ENCODE measurements at places on chromosomes 2 and 18.

- no peak for DNase-seq
These were observed 169.3 kb downstream of the SETBP1 start for GRCh38 chr18:44850001-44850400.

- no peak for DNase-seq
These were observed 591 bp downstream of the C2orf80 start for GRCh38 chr2:208189069-208189809.

DNA sequence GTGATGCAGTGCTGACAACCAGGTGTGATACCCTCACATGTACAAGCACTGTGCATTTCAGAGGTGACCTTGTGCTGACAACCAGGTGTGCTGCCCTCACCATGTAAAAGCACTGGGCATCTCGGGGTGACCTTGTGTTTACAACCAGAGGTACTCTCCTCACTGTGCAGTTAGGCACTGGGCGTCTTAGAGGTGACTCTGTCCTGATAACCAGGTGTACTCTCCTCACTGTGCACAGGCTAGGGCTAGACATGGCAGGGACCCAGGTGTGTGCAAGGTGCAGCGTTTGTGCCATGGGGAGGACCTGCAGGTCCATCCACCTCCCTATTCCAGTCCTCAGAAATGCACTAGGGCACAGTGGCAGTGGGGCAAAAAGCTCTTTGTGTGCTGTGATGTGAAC is 8.5 kb upstream of the ALKAL2 start:
- no peak for DNase-seq

DNA sequence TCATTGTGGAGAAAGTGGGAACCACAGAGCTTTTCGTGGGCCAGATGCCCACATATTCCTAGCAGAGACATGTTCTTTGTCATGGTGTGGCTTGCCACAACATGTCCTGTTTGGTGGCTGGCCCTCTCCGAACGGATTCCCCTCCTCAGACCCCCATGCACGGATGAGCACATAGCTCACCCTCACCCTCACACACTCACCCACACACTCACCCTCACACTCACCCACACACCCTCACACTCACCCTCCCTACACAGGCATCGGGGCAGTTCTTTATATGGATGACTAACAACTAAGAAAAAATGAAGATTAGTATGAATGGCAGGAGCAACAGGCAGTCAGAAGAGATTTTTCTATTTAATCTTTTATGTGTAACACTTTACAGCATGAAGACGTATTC is 149.9 kb downstream of the ZNF236 start:
- DNase-seq = no peak

- no peak for DNase-seq
These were observed 54.1 kb downstream of the FIGN start for GRCh38 chr2:163681745-163682144.

DNA sequence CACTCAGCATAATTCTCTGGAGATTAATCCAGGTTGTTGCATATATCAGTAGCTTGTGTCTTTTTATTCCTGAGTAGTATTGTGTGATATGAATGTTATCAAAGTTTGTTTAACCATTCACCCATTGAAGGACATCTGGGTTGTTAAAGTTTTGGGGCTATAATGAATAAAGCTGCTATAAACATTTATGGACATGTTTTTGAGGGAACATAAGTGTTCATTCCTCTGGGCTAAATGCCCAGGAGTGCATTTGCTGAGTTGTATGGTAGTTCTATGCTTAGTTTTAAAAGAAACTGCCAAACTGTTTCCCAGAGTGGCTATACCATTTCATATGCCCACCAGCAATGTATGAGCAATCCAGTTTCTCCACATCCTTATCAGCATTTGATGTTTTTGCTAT is 21.8 kb upstream of the KCNJ13 start:
- DNase-seq = no peak

DNA sequence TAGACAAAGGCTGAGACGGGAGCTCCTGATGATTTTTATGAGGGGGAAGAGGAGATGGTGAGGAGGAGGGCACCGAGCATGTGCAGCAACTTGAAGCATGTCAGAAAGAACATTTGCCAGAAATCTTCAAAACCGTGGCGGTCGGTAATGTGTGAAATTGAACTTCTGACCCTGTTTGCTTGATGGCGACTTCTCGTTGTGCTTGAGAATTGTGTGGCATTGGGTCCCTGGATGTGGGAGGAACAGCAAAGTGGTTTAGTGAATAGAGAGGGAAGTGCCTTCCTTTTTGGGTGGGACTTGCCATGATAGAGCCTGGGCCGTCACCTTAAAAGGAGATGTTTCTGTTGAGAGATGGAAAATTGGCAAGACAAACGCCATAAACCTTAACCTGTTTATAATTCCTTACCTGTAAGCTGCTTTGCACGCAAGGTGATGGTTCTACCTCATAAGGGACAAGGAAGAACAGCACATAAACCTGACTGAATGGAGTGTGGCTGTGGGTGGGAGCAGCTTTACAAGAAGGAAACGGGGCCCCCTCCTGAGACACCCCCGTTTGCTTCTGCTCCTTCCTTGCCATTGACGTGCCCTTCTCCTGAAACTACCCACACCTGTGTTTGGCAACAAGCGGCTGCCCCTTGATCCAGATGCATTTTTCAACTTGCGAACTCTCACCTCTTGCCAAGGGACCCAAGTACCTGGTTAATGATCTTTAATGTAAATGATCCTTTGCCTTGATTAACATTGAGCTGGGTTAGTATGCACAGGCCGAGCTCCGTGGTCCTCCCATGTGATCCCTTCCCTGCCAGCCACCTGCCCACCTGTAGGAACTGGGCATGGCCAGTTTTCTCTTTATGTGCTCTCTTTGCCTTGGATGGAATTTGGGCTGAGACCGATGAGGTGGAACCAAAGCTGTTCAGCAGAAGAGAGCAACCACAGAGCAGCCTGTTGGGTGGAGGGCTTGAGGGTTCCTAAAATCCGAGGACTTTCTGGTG is 153.2 kb downstream of the NEDD4L start:
- no peak for DNase-seq

- no peak for DNase-seq
These were observed 60.1 kb downstream of the ASAP2 start for GRCh38 chr2:9266711-9267110.

DNA sequence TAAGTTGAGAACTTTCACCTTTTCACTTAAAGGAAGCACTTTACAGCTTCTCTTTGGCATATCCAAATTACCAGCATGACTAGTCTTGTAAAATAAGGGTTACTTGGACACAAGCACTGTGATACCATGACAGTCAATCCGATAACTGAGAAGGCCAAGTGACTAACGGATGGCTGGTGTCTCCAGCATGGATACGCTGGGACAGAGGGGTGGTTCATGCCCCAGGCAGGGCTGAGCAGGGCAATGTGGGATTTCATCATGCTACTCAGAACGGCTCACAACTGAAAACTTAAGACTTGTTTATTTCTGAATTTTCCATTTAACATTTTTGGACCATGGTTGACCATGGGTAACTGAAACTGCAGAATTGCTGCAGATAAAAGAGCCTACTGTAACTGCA is 43.1 kb upstream of the GPR155 start:
- DNase-seq = no peak

DNA sequence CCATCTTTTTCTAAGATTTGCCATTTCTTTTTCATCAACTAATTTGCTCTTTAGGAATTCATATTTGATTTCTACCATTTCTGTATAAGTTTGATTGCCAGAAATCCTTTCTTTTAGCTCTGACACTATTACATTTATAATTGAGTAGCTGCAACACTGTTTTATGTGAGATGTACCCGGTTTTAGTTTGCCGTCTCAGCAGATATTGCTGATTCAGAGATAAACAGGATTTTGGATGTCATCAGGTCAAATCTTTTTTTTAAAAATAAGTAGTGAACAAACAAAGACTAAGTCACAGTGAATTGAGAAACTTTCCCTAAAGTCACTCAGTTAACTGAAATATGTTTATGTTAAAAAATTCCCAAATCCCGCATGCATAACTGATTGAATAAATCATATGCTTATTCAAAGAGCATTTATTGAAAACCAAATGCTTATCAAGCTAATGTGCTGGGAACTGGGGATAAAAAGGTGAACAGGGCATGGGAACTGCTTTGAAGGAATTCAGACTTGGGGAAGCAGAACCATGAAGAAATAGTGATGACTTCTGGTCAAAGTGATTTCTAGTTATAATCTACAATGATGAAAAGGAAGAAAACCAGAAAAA is 19.5 kb upstream of the CCDC102B start:
- no peak for DNase-seq

DNA sequence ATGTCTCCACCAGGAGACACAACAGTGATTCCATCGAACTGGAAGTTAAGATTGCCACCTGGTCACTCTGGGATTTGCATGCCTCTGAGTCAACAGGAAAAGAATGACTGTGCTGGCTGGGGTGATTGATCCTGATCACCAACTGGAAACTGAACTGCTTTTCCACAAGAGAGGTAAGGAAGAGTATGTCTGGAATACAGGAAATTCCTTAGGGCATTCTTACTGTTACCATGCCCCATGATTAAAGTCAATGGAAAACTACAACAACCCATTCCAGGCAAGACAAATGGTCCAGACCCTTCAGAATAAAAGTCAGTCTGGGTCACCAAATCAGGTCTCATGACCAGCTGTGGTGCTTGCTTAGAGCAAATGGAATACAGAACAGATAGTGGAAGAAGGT is 12.0 kb upstream of the DDX1 start:
- DNase-seq = no peak

- DNase-seq = no peak
These were observed 159.8 kb downstream of the GALNT3 start for GRCh38 chr2:165634282-165634681.

DNA sequence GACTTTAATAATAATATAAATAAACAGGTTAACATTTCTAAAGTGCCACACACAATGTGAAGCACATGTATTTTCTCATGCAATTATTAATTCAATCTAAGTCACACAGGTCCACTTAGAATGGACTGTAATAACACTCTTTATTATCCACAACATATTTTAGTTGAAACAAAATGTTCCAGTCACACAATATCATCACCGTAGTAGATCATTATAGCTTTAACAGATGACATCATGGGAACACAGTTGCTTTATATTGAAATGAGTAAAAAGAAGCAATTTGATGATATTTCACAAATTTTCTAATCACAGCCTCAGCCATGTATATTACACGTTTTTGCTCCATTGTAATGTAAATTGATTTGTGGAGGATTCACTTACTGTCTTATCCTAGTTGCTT is 266.3 kb downstream of the MEIS1 start:
- DNase-seq = no peak

DNA sequence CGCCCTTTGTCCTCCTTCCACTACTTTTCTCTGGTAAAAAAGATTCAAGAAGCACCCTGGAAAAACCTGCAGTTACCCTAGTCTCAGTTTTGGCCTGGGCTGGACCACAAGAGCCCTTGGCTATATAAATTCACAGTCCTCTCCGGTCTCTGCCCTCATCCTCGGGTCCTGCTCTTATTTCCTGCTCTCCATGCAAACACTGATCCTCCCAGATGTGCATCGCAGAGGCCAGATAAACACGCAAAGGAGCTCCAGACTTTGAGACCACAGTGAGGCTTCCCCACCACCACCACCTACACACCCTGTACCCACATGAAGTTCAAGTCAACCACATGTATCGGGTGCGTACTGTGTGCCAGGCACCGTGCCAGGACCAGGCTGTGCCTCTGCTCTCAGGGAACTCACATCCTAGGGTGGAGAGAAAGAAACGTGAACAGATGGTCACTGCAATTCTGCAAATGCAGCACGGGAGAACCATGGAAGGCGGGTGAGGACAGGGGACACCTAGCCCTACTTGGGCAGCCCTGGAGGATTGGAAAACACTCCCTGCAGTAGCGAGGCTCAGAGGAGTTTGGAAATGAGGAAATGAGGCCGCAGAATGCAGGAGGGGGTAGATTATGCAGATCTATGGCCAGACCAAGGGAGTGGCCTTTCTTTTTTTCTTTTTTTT is 7.4 kb downstream of the CTDSP1 start:
- no peak for DNase-seq

GRCh38 chr2:30691091-30691947 is 115.9 kb downstream of the CAPN13 start:
- no peak for DNase-seq

- DNase-seq = no peak
These were observed 60.0 kb downstream of the IL1R2 start for GRCh38 chr2:102051692-102052277.

- no peak for DNase-seq
These were observed 2.0 kb upstream of the MYT1L start for GRCh38 chr2:2333076-2333475.

GRCh38 chr2:42244520-42244919 is 75.4 kb downstream of the EML4 start:
- DNase-seq = no peak

- no peak for DNase-seq
These were observed 147.8 kb downstream of the TMEM18 start for GRCh38 chr2:529424-529823.

DNA sequence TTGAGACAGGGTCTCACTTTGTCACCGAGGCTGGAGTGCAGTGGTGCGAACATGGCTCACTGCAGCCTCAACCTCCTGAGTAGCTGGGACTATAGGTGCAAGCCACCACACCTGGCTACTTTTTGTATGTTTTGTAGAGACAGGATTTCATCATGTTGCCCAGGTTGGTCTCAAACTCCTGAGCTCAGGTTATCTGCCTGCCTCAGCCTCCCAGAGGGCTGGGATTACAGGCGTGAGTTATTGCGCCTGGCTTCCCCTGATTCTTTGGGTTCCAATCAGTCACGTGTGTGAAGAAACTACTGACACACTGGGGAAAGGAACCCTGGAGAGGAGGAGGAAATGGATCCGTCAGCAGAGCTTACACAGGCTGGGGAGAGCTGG is 22.3 kb upstream of the RAB10 start:
- no peak for DNase-seq

GRCh38 chr2:43460611-43461365 is 135.1 kb downstream of the THADA start:
- DNase-seq = no peak

DNA sequence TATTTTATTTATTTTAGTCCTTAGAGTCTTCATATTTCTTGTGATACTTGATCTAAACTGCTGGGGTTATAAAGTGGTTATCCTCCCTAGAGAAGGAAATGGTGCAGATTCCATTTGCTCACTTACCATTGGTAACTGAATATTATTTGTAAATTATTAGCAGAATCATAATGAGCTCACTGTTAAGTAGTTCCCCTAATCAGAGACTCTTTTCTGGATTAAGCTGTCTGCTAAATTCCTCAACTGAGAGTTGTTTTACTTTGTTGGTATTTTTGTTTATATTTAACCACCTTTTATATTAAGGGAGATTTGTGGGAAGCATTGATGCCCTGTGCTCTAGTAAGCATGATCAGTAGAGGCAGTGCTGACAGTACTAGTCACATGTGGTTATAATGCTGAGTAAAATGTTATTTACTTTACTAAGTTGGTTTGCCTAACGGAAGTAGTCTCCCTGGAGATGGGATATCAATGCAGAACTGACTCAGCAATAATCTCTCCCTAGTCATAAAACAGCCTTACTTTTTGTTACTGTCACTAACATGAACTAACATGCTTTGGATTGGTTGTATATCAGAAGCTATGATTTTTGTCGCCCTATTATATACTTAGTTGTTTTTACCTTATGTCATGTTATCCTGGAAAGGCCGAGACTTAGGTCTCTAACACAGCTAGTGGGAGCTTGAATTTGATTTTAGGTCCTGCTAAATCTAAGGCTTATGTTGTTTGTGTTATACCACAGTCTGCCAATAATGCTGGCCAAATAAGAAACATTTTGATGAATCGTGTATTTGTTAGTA is 166.7 kb downstream of the MCFD2 start:
- no peak for DNase-seq

All from RWPE2 (cell line).